Chondrocyte (in vitro differentiated cells): ENCODE measurements at places on chromosomes 1 and 21.

DNA sequence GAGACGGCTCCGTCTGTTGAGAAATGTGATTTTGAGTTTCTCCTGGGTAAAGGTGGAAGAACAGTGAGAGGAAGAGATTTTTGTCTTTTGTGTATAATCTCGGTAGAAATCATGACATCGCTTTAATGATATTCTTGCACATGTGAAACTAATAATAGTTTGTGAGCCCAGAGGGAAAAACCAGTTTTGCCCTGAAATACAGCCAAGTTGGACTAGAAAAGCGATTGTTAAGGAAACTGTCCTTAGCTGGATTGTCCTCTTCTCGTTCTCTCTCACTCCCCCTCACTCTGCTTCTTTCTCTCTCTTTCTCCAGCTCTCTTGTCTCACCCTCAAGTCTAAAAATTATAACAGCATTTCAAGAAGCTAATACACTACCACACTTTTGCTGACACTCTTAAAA lies 17.1 kb downstream of the KCNJ6 start:
- DNase-seq, result no peak

- no peak for DNase-seq
These were observed 14.2 kb upstream of the KCNE1 start for GRCh38 chr21:34526241-34526617.

GRCh38 chr1:5644281-5645134 lies 347.7 kb downstream of the NPHP4 start:
- no peak for DNase-seq

GRCh38 chr1:5435414-5435813 lies 556.8 kb downstream of the NPHP4 start:
- no peak for DNase-seq

- no peak for DNase-seq
These were observed 368.8 kb upstream of the ADGRL4 start for GRCh38 chr1:79375352-79375751.

DNA sequence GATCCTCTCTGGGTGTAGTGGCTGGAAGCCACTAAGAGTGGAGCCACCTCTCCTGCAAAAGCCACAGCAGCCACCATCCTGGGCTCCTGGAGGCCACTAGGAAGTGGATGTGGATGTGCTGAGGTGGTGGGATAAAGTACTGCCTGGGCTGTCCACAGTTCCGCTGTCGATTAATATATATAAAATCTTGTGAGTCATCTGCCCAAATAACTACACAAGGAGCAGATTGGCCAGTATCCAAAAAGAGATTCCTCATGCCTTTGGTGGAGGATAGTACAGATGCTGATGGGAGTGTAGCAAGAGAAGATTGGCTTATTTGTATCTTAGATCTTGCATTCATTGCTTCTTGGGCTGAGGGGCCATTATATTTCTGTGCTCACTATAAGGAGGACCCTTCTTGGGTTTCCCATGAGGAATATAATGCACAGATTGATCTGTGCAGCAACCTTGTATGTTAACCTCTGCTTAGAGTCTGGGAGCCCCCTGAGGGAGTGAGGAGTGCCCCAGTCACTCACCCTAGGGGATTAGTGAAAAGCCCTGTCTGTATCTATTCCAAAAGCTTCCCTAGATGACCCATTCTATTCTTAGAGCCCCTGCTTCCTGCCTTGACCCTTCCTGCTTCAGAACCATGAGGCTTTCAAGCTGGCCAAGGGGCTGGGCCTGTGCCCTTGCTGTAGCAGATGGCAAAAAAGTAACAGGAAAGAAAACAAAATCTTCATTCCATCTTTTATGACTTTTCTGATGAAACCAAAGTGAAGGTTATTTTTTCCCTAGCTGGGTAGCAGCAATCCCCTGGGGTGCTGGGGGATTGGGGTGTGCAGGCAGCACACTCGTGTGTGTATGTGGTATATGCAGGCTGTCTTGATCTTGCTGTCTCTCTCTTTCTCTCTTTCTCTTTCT lies 31.7 kb downstream of the RCSD1 start:
- DNase-seq, result no peak

GRCh38 chr1:34404804-34405203 lies 228.1 kb downstream of the C1orf94 start:
- DNase-seq, result no peak

GRCh38 chr1:89866568-89866967 lies 45.7 kb downstream of the LRRC8D start:
- no peak for DNase-seq

- no peak for DNase-seq
These were observed 28.8 kb downstream of the PLEKHO1 start for GRCh38 chr1:150178548-150178947.

DNA sequence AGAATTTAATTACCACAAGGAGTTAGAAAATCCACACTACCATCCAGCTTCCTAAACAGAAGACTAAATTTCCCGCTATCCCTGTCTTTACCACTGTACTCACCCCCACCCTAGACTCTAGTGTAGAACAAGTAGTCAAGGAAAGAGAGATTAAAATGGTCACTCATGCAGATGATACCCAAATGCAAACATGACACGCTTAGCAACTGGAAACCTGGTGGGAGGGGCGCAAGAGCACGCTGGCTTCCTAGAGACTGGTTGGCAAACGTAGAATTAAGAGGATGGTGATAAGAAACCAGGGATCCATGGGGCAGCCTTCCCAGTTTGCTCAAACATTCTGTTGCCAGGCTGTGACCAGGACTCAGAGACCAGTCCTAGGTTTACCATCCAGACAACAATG lies 9.9 kb upstream of the LDLRAD1 start:
- DNase-seq, result no peak

GRCh38 chr1:217673387-217673786 lies 42.2 kb downstream of the SPATA17 start:
- no peak for DNase-seq

DNA sequence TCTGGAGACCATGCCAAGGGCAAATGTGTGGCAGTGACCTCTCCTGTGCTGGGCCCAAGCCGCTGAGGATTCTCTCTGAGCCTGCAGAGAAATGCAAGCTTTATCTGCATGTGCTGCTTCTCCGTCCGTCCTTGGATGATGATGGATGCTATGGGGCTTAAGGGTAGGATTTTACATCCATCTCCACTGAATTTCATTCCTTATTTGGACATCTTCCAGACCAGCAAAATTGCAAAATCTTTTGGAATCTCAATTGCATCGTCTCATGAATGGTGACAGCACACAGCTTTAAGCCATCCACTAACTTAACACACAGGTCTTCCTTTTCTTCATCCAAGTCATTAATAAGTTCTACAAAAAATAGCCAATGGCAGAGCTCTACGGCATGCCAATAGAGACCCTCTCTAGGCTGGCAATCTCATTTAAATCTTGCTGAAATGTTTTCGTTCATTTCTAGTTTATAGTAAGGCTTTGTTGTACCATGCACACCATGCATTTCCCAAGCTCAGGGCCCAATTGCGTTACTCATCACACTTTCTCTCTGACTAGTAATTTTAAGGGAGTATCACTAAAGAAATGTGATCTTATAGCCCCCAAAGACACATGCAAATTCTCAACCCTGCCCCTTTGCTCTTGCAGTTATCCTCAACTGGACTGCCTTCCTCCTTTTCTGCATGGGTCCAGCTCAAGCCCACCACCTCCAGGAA lies 11.1 kb downstream of the BATF3 start:
- DNase-seq, result no peak

DNA sequence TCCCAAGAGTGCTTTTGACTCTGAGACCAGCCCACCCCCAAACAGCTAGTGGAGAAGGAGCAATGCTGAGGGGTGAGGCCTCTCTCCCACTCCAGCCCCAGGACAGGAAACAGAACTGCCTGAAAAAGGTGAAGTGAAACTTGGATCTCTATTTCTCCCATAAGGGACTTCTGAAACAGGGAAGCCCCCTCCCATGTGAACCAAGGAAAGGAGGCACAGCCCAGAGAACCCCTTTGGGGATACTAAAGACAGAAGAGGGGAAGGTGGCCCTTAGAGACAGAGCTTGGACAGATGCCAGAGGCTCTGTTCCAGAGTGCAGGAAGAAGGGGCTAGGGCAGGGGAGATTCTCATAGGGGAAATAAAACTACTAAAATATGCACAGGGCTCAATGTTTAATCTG lies 2.9 kb downstream of the TNFAIP8L2 start:
- peak; percentile 12 for DNase-seq

DNA sequence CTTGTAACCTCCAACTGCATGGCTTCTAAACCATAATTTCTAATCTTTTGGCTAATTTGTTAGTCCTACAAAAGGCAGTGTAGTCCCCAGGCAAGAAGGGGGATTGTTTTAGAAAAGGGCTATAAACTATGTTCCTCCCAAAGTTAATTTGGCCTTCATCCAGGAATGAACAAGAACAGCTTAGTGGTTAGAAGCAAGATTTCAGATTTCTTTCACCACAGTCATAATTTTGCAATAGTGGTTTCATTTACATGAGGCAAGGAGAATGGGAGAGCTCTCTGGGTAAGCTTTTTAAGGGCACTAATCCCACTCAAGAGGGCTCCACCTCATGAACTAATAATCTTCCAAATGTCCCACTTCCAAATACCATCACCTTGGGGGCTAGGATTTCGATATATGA lies 1353.9 kb downstream of the NCAM2 start:
- no peak for DNase-seq

DNA sequence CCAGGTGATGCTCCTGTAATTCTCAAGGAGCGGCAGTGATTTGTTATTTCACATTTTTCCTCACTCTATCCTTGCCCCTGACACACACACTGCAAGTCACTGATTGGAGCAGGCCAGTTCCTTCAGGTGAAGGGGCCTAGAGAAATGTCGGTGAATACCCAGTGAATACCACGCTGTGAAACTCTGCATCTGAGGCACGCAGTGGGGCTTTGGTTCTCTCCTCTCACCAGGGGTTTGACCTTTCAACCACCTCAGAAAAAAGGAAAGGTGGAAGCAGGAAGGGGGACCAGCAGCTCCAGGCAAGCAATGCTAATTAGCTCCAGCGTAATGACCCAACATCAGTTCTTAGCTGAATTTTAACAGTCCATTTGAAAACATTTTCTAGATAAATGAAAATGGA lies 532 bp upstream of the FAM177B start:
- DNase-seq, result no peak

DNA sequence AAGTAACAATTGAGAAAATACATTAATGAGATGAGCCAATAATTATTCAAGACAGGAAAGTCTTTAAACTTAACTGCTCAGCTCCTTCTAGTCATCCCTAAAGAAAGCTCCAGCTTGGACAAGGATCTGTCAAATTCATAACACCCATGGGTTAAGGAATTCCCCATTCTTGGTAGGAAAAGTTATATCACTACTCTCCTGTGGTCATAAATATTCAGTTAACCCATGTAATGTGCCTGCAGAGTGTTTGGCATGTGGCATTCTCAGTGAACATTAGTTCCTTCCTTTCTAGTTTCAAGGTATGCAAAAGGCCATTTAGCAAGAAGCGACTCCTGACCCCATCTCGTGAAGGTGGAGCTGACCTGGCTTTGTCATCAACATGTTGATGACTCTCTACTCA lies 76.7 kb upstream of the VCAM1 start:
- no peak for DNase-seq

- DNase-seq, result no peak
These were observed 9.3 kb downstream of the CTH start for GRCh38 chr1:70420320-70420719.

DNA sequence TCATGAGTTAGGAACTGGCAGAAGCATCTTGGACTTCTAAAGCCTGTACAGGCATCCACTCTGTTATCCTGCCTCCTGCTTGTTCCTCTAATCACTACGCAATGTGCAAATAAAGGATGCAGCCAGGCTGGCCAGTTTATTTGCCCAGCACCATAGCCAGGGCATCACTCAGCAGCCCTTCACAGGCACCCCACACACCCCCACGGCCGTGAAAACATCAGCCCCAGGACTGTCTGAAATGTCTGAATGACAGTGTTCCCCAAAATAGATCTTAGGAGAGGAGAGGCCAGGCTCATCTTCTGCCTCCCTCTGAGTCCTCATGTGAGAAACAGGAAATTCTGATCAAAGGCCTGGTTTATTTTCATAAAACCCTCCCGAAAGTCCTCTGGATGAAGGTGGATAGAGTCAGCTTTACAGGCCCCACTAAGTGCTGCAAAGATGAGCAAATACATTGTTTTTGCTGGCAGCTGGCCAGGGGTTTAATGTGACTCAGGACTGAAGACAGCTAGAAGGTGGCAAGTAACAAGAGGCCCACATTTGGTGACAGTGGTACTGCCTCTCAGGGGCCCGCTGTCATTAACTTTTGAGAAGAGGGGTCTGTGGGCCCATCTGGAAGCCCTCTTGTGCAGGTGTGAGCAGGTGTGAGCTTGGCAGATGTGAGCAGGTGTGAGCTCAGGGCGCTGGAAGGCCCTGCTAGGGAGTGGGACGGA lies 32.9 kb downstream of the GRHL3 start:
- no peak for DNase-seq

DNA sequence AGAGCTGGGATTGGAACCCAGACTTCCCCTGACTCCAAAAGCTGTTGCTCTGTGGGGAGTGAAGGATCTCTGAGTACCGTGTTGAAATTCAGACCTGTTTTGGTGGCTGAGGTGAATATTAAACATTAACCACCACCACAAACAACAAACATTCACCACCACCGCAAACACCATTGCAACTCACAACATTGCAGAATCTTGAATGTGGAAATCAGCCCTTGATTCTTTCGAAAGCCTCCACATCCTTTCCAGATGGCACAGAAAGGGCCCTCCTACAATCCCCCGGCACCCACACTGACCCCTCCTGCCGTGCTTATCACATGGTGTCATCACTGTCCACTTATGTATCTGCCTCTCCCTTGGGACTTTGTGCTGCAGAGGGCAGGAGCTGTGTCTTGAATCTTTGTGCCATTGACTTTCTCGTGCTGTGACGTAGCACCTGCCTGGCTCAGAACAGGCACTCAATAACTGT lies 1.4 kb downstream of the CDA start:
- DNase-seq, result no peak

DNA sequence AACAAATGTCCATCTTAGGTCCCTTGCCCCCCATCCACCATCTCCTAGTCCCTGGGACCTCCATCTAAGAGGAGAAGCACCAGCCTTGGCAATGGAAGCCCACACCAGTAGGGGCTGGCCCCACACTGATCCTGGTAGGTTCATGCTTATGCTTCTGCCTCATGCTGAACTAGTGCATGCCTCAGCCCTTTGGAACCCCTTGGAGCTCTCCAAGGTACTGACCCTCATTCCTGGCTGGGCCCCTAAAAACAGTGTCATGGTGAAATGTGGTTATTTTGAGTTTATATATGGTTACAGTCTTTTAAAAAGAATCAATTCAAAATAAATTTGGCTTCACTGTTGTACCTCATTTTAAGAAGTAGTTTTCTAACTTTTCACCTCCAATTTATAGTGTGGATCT lies 108.3 kb downstream of the HIVEP3 start:
- DNase-seq, result no peak

DNA sequence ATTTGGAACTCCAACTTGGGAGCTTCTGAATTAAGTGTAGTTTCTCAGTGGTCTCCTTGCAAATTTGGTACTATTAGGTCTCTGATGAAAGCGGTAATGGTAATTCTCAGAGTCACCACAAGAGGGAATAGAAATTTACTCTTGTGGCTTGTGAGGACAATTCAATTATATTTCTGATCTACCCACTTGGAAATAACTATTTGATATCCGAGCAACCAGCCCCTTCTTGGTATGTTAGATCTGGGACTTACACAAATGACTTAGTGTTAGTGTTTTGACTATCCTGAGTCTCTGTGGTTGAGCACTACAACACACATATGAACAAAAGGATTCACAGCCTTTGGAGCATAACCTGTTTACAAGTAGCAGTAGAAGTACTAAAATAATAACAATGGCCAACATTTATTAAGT lies 68.1 kb downstream of the RPS6KA1 start:
- no peak for DNase-seq

- DNase-seq, result no peak
These were observed 14.9 kb upstream of the CD101 start for GRCh38 chr1:116986421-116987255.

- DNase-seq, result no peak
These were observed 30.8 kb downstream of the PLPP3 start for GRCh38 chr1:56548571-56548970.
